ENCODE measurements at places on chromosomes 11 and 22.

DNA sequence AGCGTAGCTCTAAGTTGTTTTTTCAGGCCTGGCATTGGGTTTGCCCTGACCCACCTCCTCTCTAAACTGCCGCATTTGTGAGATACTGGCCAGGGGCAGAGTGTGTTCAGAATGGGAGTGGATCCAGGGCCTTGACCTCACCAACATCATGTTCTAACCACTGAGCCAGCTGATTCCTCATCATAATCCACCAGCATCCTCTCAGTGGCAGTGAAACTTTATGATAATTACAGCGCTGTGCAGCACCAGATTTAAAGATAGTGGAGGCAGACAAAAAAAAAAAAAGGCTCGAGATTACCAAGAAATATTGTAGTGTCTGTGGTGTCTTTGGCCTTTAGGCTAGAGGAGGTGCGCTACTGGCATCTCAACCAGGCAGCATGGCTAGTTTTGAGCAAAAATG, 53.0 kb downstream of the KREMEN1 start:
- no peak for DNase-seq

GRCh38 chr11:124935548-124936514, at the start of gene HEPACAM:
Gene HEPACAM (minus strand): TSS chr11:124936047. CDS start chr11:124936006, 41 bp downstream.
- DNase-seq = no peak

DNA sequence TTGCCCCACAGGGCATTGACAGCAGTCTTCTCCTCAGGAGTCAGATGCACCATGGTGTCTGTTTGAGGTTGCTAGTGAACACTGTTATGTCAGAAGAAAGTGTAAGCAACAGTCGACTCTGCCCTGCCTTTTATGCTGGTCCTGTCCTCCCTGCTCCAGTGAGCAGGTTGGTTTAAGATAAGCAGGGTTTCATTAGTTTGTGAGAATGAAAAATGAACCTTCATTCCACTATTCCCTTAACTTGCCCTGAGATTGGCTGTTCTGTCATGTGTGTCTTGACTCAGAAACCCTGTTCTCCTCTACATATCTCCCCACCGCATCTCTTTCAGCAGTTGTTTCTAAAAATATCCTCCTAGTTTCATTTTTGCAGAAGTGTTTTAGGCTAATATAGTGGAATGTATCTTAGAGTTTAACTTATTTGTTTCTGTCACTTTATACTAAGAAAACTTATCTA, at the start of gene HBD:
Gene HBD, minus strand, starts transcription at position 103 of the 454 bp plus-strand sequence. Its CDS starts 50 bp downstream, at position 53.
- DNase-seq = no peak

- DNase-seq = no peak
Observed at GRCh38 chr11:67605231-67606011, 1.3 kb upstream of the NDUFV1 start.

GRCh38 chr11:69167130-69167915, 11.6 kb downstream of the SMIM38 start:
- no peak for DNase-seq

GRCh38 chr22:33984211-33984610, 63.9 kb upstream of the LARGE1 start:
- no peak for DNase-seq

GRCh38 chr11:7670641-7671040, 2.7 kb downstream of the CYB5R2 start:
- DNase-seq = no peak

DNA sequence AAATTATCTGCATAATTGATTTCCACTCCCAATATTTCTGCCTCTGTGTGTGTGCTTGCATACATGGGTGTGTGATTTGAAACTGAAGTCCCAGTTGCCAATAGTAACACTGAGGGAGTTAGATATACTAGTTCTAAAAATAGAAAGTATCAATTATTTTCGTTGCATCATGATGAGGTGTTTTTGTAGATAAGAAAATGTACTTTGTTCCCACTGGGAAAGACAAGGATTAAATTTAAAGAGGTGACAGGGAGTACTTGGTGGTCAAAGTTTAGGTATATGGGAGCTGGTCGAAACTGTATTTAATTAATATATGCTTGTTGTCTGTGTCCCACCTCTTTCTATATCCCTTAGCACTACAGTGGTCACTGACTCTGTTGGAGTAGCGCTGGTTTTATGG, 444.5 kb downstream of the NELL1 start:
- no peak for DNase-seq

DNA sequence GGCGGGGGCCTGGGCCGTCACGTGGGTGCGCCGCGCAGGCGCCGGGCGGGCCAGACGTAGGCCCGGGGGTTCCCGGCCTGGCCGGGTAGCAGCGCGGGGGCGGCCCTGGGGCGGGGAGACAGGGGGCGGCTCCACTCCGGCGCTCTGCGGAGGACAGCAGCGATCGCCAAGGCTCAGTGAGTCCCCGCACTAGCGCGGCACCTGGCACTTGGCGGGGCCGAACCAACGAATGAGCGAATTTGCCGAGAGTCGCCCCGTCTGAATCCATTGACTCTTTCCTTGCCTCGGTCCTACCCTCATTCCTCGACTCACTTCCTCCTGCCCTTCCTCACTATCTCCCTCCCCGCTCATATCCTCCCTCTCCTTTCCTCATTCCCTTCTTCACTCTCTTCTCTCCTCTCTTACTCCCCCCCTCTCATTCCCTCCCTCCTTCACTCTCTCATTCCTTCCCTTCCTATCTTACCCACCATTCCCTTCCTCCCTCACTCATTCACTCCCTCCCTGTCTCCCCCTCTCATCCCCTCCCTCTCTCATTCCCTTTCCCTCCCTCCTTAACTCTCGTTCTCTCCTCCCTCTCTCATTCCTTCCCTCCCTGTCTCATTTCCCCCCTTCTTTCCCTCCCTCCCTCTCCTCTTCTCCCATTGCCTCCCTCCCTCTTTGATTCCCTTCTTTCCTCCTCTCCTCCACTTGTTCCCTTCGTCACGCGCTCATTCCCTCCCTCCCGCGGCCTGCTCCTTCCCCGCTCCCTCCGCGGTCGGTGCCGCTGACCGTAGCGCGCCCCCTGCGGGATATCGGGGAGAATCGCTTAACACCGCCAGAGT, 476 bp upstream of the KLHL22 start:
- DNase-seq = peak; percentile 88

DNA sequence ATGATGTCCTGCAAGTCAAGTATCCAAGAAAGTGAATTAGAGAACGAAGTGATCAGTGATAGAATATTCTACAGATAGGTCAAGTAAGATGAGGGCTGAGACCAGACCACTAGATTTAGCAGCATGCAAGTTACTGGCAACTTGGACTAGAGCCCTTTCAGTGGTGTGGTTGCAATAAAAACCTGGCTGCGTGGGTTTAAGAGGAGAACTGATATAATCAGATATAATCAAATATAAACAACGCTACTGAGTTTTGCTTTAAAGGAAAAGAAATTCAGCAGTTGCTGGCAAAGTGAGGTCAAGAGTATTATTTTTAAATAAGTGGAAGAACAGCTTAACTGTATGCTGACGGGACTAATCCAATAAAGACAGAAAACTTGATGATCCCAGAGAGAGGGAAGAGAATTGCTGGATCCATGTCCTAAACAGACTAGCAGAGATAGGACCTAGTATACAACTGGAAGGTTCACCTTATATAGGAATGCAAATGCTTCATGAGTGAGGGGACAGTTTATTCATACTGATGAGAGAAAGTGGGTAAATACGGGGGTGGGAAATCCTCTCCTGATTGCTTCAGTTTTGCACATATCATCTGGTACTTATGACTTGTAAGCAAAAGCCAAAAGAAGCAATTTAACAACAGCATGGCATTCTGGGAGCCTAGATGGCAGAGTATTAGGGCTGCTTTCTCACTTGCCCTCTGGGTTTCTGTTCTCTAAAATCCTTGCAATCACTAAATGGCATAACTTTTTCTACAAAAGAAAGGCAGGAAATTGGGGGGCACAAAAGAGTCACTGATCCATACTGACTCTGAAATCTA, 146.2 kb downstream of the RBFOX2 start:
- DNase-seq = no peak

DNA sequence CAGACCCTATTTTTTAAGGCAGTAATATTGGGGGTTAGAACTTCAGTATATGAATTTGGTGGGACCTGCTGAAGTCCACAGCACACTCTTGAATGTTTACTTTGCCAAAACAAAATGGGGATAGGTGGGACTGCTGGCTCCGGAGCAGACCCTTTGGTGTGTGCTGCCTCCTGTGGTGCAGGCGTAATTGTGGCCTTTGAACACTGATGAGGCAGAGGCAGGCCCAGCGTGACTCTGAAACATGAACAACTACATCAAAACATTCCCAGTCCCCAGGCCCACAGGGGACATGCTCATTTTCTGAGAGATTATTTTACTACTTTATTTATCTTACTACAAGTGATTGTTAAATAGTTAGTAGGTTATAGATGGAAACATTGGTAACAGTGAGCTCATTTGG, 225.0 kb upstream of the TBCEL start:
- DNase-seq = no peak

GRCh38 chr22:38211556-38211955, 9.8 kb downstream of the MAFF start:
- DNase-seq = no peak

- peak; percentile 63 for DNase-seq
Observed at GRCh38 chr11:93736129-93736528, 5.2 kb downstream of the TAF1D start.

GRCh38 chr11:132671851-132672370, 860.4 kb downstream of the OPCML start:
- DNase-seq = no peak

- DNase-seq = no peak
Observed at GRCh38 chr22:44269117-44269498, 43.6 kb downstream of the SHISAL1 start.

GRCh38 chr11:23875176-23875850, 621.5 kb upstream of the LUZP2 start:
- no peak for DNase-seq

DNA sequence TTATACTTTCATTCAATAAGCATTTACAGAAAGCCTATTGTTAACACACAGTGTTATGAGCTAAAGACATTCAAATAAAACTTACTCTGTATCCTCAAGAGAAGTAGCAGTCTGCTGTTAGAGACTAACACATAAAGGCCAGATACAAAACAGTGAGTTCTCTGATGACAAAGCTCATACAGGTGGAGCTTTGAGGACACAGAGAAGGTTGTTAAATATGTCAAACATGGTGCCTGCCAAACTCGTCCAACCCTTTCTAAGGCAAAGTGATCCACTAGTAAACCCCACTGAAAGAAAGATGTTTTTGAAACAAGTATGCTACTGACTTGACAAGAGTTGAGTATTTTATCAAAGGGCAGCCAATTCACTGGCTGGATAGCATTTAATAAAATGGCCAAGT, 70.1 kb downstream of the C2CD3 start:
- no peak for DNase-seq

- no peak for DNase-seq
Observed at GRCh38 chr11:46254133-46254491, 23.4 kb upstream of the CREB3L1 start.
